ENCODE measurements at places on chromosomes 7 and 10.
A peak's percentile ranks its signal among the peaks of the same experiment; 100 is the strongest.

DNA sequence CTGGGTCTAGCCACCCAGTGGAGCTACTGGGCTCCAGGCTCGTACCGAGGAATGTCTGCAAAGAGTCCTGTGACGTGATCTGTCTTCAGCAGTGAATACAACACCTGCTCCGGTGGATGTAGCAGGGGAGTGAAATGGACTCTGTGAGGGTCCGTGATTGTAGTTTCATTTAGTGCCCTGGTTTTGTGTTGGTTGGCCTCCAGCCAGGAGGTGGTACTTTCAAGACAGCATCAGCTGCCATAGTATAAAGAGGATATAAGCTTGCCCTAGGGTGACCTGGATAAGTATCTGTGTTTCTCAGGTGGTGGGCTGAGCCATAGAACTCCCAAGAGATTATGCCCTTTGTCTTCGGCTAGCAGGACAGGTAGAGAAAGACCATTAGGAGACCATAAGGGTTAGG, 24.6 kb upstream of the WNT2 start:
- no peak for DNase-seq

- DNase-seq = no peak
Observed at GRCh38 chr7:22192801-22193200, 164.2 kb downstream of the RAPGEF5 start.

- no peak for DNase-seq
Observed at GRCh38 chr7:133540096-133540860, 287.4 kb downstream of the EXOC4 start.

DNA sequence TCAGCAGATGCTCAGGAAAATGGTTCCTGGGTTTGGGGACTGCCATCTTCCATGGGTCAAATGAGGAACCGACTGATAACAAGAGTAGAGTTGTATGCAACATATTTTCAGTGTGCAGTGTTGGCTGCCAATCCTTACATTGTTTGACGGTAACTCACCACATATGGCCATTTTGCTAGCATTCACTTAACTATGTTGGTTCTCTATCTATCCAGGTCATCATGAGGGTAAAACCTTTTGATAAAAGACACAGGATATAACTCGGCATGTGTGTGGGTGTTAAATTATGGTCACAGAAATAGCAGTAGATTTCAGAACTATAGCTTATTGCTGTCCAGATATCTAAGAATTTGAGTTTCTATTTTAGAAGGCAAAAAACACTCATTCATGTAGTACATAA, 140.7 kb upstream of the AOAH start:
- DNase-seq = no peak

DNA sequence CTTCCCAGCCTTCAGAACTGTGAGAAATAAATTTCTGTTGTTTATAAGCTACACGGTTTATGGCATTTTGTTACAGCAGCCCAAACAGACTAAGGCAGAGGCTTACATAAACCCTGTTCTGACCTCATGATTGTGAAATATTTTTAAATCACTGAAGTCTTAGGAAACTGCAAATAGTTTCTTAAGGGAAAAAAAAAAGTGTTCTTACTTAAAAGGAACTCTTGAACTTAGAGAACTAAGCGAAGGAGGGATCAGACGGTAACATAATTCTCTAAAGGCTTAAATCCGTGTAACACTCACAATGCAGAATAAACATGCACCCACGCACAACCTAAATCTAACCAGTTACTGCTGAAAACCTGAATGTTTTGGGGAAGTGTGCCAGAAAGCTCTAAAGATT, 749.1 kb upstream of the LRRTM3 start:
- no peak for DNase-seq

GRCh38 chr10:49242604-49243003, 54.4 kb upstream of the TMEM273 start:
- no peak for DNase-seq

DNA sequence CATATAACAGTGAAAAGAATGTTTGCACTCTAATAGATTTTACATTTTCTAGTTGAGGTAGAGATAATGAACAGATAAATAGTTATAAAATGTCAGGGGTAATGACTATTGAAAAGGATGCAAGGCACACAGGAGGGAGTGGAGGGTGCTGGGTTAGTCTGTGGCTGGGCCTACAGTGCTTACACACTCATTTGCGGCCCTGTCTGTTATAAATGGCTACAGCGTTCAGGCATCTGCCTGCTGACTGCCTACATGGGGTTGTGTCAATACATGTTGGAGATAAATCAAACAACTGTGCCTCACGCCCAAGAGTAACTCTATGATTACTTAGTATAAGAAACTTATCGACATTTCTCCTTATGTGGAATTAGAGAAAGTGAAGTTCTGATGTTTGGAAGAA, 313.3 kb downstream of the ACTR3B start:
- no peak for DNase-seq

DNA sequence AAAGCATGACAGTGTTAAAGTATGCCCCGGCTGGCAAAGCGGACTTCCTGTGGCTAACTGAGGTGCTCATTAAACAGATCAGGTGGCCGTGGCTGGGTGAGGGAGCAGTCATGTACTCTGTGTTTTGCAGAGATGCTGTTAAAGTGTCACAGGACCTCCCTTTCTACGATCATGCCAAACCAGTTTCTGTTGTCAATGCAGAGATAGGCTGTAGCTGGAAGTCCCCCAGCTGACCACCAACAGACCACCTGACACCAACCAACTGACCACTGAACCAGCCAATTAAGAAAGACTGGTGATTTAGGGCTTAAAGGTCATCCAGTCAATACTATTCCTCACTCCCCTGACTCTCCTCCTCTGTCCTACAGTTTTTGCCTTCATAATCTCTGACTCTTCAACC, 431.1 kb upstream of the LRGUK start:
- DNase-seq = no peak

DNA sequence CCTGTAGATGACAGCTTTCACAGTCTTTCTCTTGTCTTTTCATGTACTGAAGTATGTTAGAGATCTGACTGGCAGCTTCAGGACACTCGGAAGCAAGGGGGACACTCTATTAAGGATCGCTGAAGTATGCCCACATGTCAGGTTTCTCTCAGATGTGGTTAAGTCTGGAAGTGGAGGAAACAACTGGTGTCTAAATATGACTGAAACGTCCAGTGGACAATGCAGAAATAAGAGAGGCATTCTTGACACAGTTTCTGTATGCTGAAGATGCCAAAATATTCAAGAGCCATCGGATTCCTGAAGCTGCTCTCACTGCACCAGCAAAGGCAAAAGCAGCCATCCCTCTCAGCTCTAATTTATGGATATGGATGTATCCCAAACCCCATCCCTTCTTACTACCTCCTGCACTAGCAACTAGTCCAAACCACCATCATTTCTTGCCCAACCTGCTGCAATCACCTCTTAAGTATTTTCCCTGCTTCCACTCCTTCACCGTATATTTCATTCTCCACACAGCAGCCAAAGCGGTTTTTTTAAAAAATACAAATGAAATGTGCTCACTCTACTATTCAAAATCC, 113.4 kb downstream of the REEP3 start:
- no peak for DNase-seq

DNA sequence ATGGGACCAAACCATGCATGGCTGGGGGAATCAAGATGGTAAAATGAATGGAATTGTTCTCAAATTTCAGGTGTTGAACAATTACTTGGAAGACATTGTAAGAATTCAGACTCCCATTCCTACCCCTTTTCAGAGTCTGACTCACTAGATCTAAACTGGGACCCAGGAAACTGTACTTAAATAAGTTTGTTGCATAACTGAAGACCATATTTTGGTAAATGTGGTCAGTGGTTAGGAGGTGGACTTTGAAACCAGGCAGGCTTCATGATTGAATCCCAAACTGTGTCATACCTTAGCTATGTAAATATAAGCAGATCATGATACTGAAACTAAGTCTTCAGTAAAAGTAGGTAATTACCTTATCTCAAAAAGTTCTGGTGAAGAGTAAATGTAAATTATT, 41.7 kb downstream of the ZWINT start:
- no peak for DNase-seq

GRCh38 chr10:43683451-43684291, 35.0 kb upstream of the ZNF32 start:
- no peak for DNase-seq

- DNase-seq = no peak
Observed at GRCh38 chr7:379456-380138, 89.6 kb downstream of the FOXL3 start.

DNA sequence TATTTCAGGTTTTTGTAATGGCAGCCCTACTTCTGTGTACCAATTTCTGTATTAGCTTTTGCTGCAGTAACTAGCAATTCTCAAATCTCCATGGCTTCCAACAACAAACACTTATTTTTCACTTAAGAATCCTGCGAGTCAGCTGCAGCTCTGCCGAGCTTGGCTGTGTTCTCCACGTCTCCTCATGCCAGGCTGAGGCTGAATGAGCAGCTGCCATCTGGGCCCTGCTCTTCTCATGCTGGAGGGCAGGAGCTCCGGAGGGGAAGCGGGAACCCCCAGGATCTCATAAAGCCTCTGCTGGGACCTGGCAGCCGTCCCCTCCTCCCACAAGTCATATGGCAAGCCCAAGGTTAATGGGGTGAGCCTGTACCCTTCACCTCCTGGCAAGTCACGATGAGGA, 591.1 kb downstream of the SDK1 start:
- DNase-seq = no peak

DNA sequence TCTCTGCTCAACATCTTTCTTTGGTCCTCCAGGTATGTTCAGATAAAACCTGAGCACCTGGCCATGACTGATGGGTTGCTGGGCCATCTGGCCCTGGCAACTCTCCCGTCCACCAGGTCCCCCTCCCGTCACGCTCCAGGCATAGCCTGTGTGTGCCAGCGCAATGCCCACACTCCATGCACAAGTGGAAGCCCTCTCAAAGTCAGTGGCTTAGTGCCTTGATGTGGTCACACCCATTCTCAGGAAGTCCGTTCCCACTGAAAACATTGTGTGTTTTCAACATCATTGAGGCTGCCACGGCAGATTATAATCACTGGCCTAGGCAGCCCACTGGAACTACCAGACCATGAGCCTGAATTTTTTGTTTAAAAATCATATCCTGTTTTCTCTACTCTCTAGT, 170.6 kb upstream of the LANCL2 start:
- peak; percentile 19 for DNase-seq

GRCh38 chr7:69781412-69781846, 183.2 kb downstream of the AUTS2 start:
- no peak for DNase-seq

DNA sequence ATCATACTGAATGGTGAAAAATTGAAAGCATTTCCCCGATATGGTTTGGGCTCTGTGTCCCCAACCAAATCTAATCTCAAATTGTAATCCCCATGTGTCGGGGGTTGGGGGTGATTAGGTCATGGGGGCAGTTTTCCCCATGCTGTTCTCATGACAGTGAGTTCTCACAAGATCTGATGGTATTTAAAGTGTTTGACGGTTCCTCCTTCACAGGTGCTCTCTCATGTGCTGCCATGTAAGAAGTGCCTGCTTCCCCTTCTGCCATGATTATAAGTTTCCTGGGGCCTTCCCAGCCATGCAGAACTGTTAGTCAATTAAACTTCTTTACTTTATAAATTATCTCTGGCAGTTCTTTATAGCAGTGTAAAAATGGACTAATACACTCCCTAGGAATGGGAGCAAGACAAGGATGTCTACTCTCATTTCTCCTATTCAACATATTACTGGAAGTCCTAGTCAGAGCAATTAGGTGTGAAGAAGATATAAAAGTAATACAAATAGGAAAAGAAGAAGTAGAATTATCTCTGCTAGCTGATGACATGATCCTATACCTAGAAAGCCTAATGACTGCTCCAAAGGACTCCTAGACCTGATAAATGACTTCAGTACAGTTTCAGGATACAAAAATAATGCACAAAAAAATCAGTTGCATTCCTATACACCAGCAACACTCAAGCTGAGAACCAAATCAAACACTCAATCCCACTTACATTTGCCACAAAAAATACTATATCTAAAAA, 260.6 kb downstream of the RNLS start:
- no peak for DNase-seq

DNA sequence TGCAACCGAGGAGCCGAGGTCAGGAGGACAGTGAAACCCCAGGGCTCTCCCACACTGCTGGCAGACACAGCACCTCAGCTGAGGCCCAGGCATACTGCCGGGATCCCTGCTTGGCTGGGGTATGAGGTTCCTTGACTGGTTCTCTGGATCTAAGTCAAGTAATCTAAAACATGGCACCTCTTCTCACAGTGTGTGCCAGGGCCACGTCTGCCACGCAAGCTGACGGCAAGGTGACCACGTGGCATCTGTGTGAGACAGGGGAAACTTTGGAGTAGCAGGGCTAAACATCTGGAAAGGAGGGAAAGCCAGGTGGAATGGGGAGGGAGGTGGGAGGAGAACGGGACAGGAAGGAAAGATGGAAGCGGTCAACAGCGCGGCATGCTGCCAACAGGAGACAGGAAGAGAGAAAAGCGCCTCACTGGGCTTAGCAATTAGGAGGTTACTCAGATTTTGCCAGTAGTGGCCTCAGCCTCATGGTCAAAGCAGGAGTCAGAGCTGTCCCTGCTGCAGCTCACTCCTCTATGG, 103.7 kb downstream of the CXCL12 start:
- no peak for DNase-seq

GRCh38 chr7:92964141-92964540, 127.8 kb upstream of the CDK6 start:
- no peak for DNase-seq

- DNase-seq = no peak
Observed at GRCh38 chr10:104267721-104268404, 1.1 kb upstream of the GSTO2 start.

DNA sequence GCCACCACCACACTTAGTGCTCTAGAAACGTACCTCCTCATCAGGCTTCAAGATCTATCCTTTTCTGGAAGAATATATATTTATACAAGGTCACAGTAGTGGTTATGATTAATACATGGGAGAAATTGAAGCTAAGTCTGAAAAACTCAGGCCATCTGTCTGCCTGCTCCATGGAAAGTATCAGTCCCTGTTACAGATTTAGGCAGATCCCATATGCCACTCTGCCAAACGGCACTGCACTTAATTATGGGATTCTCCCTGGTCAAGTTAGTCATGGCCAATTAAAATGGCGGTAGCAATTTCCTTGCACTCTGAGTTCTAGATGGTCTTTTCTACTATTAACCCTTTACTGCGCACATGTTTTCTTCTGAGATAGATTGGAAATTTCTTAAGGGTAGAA, 740.0 kb downstream of the SUGCT start:
- no peak for DNase-seq

DNA sequence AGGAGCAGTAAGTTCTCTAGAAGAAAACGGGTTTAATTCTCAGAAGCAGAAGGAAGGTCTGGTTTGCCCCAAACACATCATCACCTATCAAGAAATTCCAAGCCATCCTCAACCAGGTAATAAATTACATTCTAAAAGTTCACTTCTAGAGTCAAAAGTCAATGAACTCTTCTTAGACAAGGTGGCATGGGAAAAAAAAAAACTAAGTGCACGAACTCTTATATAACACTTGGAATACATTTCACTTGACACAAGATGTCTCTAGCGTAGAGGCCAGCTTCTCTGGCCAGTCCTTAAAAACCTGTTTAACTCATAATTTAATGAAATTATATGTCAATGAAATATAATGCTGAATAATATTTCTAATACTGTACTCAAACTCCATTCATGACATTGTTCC, 172.1 kb upstream of the ASAH2 start:
- no peak for DNase-seq

DNA sequence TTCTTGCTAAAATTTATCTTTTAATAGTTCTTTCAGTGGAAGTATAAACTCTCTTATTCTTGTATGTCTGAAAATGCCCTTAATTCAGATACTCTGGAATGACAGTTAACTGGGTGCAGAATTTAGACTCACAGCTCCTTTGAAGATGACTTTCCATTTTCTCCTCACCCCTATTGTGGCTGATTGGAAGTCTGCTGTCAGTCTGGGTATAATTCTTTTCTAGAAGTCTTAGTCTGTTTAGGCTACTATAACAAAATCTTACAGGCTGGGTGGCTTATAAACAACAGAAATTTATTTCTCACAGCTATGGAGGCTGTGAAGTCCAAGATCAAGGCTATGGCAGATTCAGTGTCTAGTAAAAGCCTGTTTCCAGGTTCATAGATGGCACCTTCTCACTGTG, 145.2 kb upstream of the GDF10 start:
- DNase-seq = no peak

Measured in activated CD8-positive, alpha-beta memory T cell treated with anti-CD3 and anti-CD28 coated beads, Interleukin-2, amount 10 ng/mL, durations not matched to agents 7 days and 5 days (primary cell).